ENCODE measurements at places on chromosomes 13 and 19.

DNA sequence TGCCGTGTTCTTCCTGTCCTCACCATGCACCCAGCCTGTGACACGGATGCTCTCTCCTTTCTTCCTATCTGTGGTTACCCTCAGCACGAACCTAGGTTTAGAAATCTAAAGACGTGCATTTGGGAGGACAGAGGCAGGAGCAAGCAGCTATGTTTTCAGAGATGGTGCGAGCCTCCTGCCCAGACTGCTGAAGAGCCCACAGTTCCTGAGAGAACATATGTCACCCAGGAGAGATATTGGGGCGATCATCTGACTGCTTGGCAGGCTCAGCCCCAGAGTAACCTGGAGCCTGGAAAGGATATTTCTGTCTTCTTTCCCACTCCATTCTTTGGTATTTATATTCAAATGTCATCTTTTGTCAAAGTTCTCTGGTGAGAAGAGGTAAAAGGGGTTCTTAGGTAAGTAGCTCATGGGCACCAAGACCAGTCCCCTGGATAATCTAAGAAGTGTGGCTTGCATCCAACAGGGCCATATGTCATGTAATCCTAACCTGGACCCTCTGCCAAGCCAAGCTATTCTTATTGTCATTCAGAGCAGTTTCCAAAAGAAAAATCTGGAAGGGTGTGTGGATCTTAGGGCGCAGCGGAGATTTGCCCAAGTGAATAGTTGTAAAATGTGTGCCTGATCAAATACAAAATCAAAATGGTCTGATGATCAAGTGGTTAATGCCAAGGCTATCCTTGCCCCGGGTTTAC, 59.5 kb downstream of the FGF9 start:
- no peak for DNase-seq

DNA sequence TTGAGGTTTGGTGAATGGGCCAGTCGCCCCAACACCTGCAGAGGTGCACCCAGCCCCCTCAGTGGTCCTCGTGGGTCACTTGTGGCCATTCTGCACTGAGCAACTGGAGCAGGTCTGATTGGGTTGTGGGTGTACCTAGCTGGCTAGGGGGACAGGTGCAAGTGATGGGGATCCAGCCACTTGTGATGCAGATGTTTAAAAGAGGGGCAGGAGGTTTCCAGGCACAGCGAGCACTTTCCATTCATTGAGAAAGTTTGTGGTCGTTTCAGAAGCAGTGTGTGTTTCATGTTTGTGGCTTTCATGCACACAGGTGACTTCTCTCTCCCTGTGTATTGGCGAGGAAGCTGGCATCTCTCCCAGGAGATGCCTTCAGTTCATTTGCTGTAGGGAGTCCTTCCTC, 34.7 kb downstream of the TSSK6 start:
- DNase-seq: no peak

GRCh38 chr13:42148538-42148937, 100.1 kb downstream of the DGKH start:
- DNase-seq: no peak

- no peak for DNase-seq
These were observed 8.7 kb downstream of the CD177 start for GRCh38 chr19:43362179-43362578.

DNA sequence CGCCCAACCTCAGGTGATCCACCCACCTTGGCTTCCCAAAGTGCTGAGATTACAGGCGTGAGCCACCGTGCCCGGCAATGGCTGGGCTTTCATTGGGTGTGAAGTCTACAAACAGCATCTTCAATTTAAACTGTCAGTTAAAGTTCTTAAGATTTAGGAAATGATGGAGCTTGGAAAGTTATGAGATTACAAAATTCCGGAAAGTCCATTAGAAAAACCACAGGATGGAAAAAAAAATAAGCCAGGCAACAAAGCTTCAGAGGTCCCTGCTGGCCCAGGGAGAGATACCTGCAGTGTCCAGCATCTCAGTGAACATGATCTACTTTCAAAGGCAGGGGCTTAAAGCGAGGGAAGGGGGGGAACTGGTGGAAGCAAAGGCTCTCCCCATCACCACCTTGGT, 4.6 kb upstream of the ZNF587B start:
- DNase-seq: no peak

GRCh38 chr19:6065685-6066374, 44.5 kb downstream of the RFX2 start:
- DNase-seq: peak; percentile 58

GRCh38 chr13:96671073-96671472, 323.2 kb downstream of the OXGR1 start:
- DNase-seq: no peak

GRCh38 chr13:41502031-41502430, 44.7 kb downstream of the RGCC start:
- DNase-seq: no peak

DNA sequence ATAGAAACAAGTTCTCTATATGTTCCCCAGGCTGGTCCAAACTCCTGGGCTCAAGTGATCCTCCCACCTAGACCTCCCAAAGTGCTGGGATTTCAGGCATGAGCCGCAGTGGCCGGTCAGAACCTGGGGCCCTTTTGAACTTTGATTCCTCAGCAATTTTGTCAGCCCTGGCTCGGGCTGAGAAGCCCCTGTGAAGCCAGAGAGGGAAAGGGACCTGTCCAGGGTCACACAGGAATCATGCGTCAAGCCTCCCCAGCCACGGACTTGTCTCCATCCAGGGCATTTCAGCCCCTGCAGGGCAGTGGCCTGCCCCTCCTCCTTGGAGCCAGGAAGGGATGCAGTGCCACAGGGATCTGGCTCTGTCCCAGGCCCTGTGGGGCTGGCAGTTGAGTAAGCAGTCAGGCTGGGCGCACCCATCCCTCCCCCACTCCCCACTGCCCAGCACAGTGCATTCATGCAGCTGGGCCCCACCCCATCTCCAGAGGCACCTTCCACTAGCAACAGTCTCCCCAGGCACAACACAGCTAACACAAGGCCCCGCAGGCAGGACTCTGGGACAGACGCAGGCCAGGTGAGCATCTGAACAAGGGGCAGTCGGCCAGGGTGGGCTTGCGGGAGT, at the start of gene CAPS:
TSS of gene CAPS (plus strand) at position 516 of the 619 bp plus-strand sequence. CDS start 153 bp downstream, outside the sequence.
- DNase-seq: no peak

- DNase-seq: no peak
These were observed 204.7 kb downstream of the FGF14 start for GRCh38 chr13:102197193-102197592.

DNA sequence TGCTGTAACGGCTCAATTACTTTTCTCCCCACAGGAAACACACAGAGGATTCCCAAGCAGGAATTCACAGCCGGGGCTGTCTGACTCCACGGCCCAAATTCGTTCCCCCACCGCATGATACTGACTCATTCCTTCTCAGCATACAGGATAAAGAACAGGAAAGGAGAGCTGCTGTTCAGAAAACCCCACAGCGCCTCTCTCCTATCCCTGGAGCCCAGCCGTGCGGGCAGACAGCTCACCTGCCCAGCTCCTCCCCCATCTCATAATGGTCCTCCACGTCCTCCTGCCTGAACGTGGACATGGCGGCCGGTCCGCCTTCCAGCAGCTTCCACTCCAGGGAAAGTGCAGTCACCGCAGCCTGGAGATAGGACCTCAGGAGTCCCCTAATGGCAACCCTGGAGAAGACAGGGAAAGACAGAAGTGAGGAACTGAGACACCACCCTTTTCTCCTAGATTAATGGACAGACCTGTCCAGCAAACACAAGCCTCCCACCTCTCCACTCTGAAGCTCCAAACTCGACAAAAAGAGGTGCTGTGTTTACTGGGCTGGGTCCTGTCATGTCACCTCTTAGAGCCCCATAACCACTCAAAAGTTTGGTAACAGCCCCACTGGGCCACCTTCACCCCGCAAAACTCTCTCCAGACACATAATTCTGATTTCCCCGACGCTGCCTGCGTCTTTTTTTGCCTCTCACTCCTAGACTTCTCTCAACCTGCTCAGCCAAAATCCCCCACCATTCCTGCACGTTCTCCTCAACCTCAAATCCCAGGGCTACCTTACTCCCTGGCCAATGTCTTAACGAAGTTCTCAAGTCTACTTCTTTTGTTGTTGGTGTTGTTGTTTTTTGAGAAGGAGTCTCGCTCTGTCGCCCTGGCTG, 1.2 kb downstream of the DAPK3 start:
- no peak for DNase-seq

GRCh38 chr19:56153507-56153906, 12.4 kb downstream of the ZNF444 start:
- no peak for DNase-seq

Measured in stimulated activated naive CD8-positive, alpha-beta T cell treated with anti-CD3 and anti-CD28 coated beads, Interleukin-15, Interleukin-2, amounts not matched to agents 100 U/mL and 50 U/mL, for 24 hours (primary cell).